Activated CD8-positive, alpha-beta memory T cell treated with anti-CD3 and anti-CD28 coated beads, Interleukin-2, amount 50 U/mL, for 48 hours (primary cell): ENCODE measurements at places on chromosomes 3 and 15.

- DNase-seq, result peak; percentile 88
These were observed 20.6 kb upstream of the EPHB3 start for GRCh38 chr3:184540777-184541681.

DNA sequence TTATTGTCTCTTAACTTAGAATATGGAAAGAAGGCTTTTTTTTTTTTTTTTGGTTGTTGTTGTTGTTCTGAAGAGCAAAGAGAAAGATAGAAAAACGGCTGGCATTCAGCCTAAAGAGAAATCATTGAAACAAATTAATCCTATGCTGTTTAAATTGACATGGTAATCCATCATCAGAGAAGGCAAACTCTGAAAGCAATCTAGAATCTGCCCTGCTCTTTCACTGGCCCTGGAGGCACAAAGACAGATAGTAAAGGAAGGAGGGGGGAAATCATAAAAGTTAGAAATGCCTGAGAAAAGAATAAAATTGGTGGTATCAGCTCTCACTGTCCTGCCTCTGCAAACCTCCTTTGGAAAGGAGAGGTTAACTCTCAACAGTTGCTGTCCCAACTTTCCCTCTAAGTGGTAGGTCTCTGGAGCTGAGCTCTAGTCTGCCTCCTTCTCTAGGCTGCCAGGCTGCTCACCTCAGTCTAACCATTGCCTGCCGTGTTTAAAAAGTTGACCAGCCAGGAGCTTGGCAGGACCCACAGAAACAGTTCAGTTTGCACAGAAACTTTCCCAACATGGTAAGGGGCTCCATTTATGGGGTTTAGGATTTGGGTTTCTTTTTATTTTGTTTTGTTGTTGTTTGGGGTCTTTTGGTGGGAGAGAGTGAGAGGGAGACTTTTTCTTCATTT is 13.4 kb upstream of the NR2F2 start:
- no peak for DNase-seq

DNA sequence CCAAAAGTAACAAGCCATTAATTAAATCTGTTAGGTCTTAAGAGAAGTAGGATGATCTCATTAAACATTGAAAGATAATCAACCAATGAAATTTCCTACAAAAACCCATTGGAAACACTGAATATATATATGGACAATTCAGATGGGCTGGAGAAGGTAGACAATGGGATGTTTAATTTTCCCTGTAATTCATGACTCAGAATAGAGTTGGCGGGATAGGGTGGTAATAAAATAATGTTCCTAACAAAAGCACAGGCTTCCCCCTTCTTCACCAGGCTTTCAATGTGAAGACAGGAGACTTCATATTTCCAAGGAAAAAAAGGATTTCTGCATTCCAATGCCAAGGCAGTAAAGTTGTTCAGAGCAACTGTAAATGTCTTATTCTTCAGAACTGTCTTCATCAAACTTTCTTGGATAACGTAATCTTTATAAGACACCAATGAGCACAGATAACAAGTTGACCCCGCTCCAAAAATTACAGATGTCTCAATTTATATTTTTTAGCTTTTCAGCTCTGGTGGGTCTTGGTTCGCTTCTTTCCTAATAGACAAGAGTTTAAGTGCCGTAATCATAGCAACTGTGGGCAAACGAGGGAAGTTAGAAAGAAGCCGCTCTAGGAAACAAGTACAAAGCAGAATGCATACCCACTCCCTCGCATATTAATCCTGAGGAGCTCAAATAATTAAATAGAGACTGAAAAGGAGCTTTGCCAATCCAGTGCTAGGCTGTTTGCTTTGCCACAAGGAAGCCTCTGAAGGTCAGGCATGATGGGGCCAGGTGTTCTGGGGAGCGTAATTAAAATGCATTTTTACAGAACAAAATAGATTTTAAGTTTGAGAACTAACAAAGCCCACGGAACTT is 377.0 kb downstream of the FOXP1 start:
- no peak for DNase-seq

DNA sequence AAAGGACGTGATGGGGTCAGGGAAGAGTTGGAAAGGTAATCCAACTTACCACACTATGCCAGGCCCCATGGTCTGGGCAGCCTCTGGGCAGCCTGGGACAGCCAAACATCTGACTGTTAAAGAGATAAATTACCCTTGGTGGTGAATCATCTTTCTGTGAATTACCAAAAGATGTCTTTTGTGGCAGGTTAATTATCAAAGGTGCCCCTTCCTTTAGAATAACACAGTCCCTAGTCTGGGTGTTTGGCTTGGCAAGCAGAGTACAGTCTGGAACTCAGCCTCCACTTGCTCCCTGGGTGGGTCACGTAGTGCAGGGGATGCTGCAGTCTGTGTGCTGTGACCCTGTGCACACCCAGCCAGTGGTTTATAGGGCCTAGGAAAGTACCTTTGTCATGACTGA is 113.1 kb downstream of the ZNF621 start:
- DNase-seq, result no peak

- DNase-seq, result no peak
These were observed 251.9 kb upstream of the TGFBR2 start for GRCh38 chr3:30354513-30354912.

- peak; percentile 53 for DNase-seq
These were observed 68.8 kb downstream of the APBA2 start for GRCh38 chr15:28954466-28955159.

- DNase-seq, result no peak
These were observed 34.5 kb downstream of the MAGI1 start for GRCh38 chr3:66004244-66004643.
